Kidney epithelial cell (primary cell): ENCODE measurements at places on chromosomes 12 and 14.

- no peak for DNase-seq
These were observed 52.3 kb downstream of the NEUROD4 start for GRCh38 chr12:55072083-55072482.

- DNase-seq = no peak
These were observed 81.2 kb upstream of the ATF7IP start for GRCh38 chr12:14284184-14284722.

GRCh38 chr12:131915000-131915689 is 13.9 kb upstream of the PUS1 start:
- no peak for DNase-seq

GRCh38 chr12:120799243-120800045 is 73.8 kb downstream of the ACADS start:
- no peak for DNase-seq

GRCh38 chr14:54387328-54387727 is 9.5 kb upstream of the CDKN3 start:
- DNase-seq = no peak

DNA sequence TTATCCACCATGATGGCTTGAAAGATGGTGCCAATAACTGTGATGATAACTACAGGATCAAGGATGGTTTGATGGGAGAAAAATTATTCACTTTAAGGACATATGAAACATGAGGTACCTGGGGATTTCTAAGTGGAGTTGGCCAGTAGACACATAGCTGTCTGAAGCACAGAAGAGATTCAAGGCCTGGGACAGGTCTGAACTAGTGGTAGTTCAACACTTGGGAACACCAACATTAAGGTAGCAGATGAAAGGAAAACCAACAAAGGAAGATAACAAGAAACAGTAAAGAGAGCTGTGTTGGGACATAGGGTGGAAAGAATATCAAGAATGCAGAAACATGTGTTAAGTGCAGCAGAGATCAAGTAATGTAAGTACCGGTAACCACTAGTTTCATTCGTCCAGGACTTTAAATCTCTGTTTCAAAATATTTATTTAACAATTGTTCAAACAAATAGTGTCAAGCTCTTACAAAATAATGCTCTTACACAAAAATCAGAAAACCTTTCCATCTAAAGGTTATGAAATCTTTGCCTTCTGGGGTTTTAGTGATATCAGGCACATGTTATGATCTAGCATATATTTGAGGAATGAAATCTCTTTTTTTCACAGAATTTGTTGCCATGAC is 104.7 kb downstream of the ST8SIA1 start:
- DNase-seq = no peak
